Breast epithelium (tissue), 4 donors: ENCODE measurements at places on chromosomes 12 and 14. TPM values are rescaled to one million over a fixed set of nuclear protein-coding genes. Genes with fewer than 3 reads are reported as not detected.

The OVCH1 gene
- 0.33 TPM for total RNA-seq

The TCP11L2 gene
- total RNA-seq = 35.4 TPM

The HOXC4 gene
- 2.3 TPM for total RNA-seq

The KRT75 gene
- total RNA-seq = not detected

The AVPR1A gene
- total RNA-seq = 50.4 TPM

The RGS6 gene
- 9.2 TPM for total RNA-seq

The HOXC13 gene
- 0.98 TPM for total RNA-seq

The TRAFD1 gene
- 64.2 TPM for total RNA-seq

The SERPINA5 gene
- 4.3 TPM for total RNA-seq

DNA sequence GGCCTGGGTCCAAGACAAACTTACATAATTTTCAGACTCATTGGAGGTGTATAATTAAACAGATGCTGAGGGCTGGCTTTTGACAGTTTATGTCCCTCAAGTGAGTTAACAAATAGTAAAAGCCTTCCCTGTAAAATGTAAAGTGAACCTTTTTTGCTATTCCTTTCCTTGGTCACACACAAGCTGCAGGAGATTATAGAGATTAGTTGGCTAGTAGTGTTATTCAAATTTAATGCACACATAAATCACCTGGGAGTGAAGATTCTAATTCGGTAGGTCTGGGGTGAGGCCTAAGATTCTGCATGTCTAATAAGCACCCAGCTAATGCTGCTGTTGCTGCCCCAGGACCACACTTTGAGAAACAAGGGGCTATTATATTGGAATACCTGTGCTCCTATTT is 206.2 kb upstream of the SSTR1 start:
- no peaks in the 10 kb centered on the region for H3K27me3 ChIP-seq
- DNase-seq = no peak
- no peak overlapping the region for H3K4me3 ChIP-seq
- no peaks in the 10 kb centered on the region for H3K36me3 ChIP-seq
- no peak overlapping the region for H3K27ac ChIP-seq

- no peak for DNase-seq
- H3K4me1 ChIP-seq = peaks cover 12% of the 10 kb centered on the region
- H3K36me3 ChIP-seq = no peaks in the 10 kb centered on the region
Measured at GRCh38 chr12:124390442-124391097, 95.7 kb downstream of the RFLNA start.

GRCh38 chr12:47954467-47955045 is 8.8 kb upstream of the TMEM106C start:
- H3K27me3 ChIP-seq = no peaks in the 10 kb centered on the region
- DNase-seq = peak; percentile 2
- no peak overlapping the region for H3K27ac ChIP-seq
- H3K36me3 ChIP-seq = no peaks in the 10 kb centered on the region

DNA sequence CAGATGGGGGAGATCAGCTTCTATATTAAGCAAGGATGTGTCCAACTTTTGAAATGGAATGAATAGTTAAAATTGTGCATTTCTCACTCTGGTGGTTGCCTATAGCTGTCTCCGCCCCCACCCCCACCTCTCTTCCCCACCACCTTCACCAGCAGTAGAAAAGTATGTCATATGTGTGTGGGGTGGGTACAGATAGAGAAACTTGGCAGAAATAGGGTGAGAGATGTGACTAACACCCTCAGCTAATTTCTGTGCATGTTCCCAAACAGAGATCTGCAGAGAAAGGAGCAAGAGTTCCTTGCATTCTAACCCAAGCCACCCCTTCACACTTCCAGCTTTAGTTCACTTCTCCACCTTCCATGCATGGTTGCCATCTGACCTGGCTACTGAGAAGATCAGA is 980.1 kb downstream of the NRXN3 start:
- no peaks in the 10 kb centered on the region for H3K36me3 ChIP-seq
- no peak overlapping the region for H3K27ac ChIP-seq
- DNase-seq = no peak
- H3K27me3 ChIP-seq = no peaks in the 10 kb centered on the region

DNA sequence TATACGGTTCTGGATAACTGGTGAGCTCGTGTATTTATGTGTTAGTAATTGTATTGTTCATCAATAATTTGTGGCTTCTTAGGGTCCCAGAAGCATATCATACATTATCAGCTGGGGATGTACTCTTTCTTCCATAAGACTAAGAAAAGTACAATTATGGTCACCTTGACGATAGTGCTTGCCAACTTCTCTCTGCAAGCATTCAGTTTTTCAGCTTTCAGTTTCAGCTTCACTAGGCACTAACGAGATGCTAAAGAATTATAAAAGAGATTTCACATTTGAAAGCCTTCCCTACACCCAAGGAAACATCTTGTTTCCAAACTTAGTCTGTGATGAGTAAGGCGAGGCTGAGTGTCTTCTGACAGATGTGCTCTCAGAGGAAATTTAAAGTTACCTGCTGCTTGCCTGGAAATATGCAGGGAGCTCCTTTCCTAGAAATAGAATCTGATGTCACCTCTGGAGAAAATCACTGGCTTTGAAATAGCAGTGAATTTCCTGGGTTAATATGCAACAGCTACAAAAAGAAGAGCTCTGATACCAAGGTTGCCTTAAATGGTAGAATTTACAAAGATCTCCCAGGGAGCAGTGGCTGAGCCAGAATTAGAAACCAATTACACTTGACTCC is 1419.9 kb upstream of the TMEM132C start:
- H3K36me3 ChIP-seq = no peaks in the 10 kb centered on the region
- H3K27me3 ChIP-seq = no peaks in the 10 kb centered on the region
- no peak for DNase-seq
- H3K4me1 ChIP-seq = no peaks in the 10 kb centered on the region
- no peak overlapping the region for H3K27ac ChIP-seq

- no peak for DNase-seq
- H3K4me1 ChIP-seq = no peaks in the 10 kb centered on the region
- no peak overlapping the region for H3K4me3 ChIP-seq
- H3K36me3 ChIP-seq = no peaks in the 10 kb centered on the region
- H3K27ac ChIP-seq = no peak overlapping the region
- no peaks in the 10 kb centered on the region for H3K27me3 ChIP-seq
Measured at GRCh38 chr14:54259821-54260220, 137.0 kb upstream of the CDKN3 start.

DNA sequence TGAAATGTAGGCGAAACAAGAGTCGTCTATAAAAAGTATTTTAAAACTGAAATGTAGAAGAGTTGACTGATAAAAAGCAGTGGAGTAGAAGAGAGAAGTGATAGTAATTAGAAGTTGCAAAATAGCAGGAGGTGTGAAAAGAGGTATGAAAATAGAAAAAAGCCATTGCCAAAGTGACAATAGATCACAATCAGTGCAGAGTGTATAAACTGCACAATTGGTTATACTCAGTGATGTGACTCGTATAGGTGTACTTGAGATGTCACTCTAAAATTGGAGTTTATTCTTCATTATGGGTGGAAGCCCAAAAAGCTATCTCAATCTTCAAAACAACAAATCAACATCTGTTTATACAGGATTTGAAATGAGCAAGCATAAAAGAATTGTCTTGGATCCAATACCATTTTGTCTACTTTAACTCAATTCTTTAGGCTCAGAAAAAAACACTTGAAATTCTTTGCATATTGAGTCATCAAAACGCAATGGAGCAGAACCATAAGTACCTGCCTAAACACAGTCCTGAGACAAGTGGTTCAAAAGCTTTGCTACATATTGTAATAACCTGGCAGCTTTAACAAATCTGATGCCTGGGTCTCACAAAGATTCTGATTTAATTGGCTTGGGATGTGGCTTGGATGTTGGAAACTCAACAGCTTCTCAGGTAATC is 8.8 kb downstream of the IKBIP start:
- H3K4me1 ChIP-seq = no peaks in the 10 kb centered on the region
- no peak overlapping the region for H3K27ac ChIP-seq
- H3K36me3 ChIP-seq = no peaks in the 10 kb centered on the region

- H3K27me3 ChIP-seq = no peaks in the 10 kb centered on the region
- H3K27ac ChIP-seq = no peak overlapping the region
- DNase-seq = no peak
- no peaks in the 10 kb centered on the region for H3K36me3 ChIP-seq
- no peaks in the 10 kb centered on the region for H3K4me1 ChIP-seq
- H3K4me3 ChIP-seq = no peak overlapping the region
Measured at GRCh38 chr12:42091769-42092168, 52.9 kb downstream of the GXYLT1 start.

- H3K27ac ChIP-seq = no peak overlapping the region
- no peaks in the 10 kb centered on the region for H3K36me3 ChIP-seq
- no peaks in the 10 kb centered on the region for H3K27me3 ChIP-seq
- H3K4me3 ChIP-seq = no peak overlapping the region
- DNase-seq = no peak
Measured at GRCh38 chr12:57367121-57367520, 63.7 kb downstream of the R3HDM2 start.

DNA sequence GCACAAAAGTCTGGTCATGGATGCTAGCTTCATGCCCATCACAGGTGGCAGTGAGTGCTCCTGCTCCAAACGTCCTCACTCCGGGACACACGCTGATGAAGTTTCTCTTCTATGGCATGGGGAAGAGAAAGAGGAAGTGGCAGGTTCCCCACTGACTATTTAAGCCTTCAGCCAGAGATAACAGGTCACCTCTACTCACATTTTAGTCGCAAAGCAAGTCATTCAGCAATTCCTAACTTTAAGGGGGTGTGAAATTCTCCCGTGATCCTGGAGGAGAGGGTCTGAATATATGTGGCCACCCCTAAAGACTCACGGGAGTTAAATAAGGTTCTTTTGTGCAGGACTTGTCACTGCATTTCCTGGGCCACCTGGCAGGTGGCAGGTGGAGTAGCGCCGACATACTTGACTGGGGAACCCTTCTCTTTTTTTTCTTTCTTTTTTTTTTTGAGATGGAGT is 18.8 kb upstream of the RCOR1 start:
- no peaks in the 10 kb centered on the region for H3K36me3 ChIP-seq
- H3K4me3 ChIP-seq = no peak overlapping the region
- no peaks in the 10 kb centered on the region for H3K4me1 ChIP-seq
- no peak overlapping the region for H3K27ac ChIP-seq
- DNase-seq = no peak

DNA sequence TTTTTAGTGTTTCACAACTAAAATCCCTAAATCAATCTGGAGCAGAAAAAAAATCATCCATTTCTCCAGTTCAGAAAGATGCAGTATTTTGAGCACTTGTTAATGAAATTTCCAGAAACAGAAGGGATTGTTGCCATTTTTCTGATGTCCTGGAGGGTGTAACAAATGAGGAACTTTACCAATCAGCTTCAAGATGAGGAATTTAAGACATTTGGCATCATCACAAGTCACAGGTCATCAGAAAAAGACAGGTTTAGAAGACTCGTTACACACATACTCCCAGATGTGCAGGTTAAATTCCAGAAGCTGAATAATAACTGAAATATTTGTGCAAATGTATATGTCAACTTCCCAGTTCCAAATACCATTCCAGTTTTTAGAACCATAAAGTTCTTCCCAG is 482 bp upstream of the PSMC1 start:
- peak overlapping the region; percentile 84 for H3K27ac ChIP-seq
- no peak for DNase-seq
- H3K27me3 ChIP-seq = peaks cover 7% of the 10 kb centered on the region
- H3K4me3 ChIP-seq = peak overlapping the region; percentile 95

GRCh38 chr12:101670007-101670671 is 27.3 kb upstream of the CHPT1 start:
- no peak overlapping the region for H3K27ac ChIP-seq
- H3K27me3 ChIP-seq = no peaks in the 10 kb centered on the region
- H3K4me3 ChIP-seq = no peak overlapping the region
- H3K4me1 ChIP-seq = no peaks in the 10 kb centered on the region
- DNase-seq = no peak
- H3K36me3 ChIP-seq = no peaks in the 10 kb centered on the region

- H3K4me1 ChIP-seq = no peaks in the 10 kb centered on the region
- no peak overlapping the region for H3K4me3 ChIP-seq
- H3K27ac ChIP-seq = no peak overlapping the region
- H3K36me3 ChIP-seq = no peaks in the 10 kb centered on the region
Measured at GRCh38 chr14:74846968-74847665, 28.8 kb downstream of the PROX2 start.

DNA sequence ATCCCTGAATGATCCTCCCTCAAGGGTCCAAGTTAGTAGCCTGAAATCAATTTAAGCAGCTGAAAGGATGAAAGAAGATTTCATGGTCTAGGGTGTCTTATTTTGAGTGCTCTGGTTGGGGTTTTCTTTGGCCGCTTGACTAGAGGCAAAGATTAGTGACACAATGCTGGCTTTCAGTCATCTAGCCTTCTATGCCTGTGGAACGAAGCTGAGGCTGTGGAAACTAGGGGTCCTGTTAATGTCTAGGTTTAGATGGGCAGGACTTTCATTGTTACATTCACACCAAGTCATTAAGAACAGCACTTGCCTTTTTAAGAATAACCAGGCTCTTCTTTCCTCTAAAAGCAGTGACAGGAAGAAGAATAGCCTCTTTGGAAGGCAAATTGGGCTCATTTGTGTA is 253.8 kb upstream of the E2F7 start:
- H3K27me3 ChIP-seq = no peaks in the 10 kb centered on the region
- H3K27ac ChIP-seq = no peak overlapping the region
- no peak for DNase-seq
- no peaks in the 10 kb centered on the region for H3K36me3 ChIP-seq

- H3K4me3 ChIP-seq = no peak overlapping the region
- no peaks in the 10 kb centered on the region for H3K27me3 ChIP-seq
- no peak for DNase-seq
- H3K27ac ChIP-seq = no peak overlapping the region
- no peaks in the 10 kb centered on the region for H3K4me1 ChIP-seq
- H3K36me3 ChIP-seq = peaks cover 4% of the 10 kb centered on the region
Measured at GRCh38 chr14:50156111-50156510, 39.7 kb upstream of the VCPKMT start.

DNA sequence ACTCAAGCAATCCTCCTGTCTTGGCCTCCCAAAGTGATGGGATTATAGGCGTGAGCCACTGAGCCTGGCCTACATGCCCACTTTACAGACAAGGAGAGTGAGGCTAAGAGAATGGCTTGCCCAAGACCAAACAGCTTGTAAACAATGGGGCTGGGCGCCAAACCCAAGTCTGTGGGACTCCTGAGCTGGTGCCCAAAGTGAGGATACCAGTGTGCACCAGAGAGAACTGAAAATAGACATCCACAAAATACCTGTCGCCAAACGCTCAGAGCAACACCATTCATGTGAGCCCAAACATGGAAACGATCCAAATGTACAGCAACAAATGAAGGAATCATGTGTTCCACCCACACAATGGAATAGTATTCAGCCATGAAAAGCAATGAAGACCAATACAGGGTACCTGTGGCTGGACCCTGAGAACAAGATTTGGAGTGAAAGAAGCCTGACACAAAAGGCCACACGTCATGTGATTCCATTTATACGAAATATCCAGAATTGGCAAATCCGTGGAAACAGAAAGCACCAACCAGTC is 38.2 kb downstream of the CCNK start:
- H3K4me3 ChIP-seq = no peak overlapping the region
- DNase-seq = no peak
- H3K36me3 ChIP-seq = no peaks in the 10 kb centered on the region
- no peak overlapping the region for H3K27ac ChIP-seq

- peak overlapping the region; percentile 75 for H3K27ac ChIP-seq
- no peaks in the 10 kb centered on the region for H3K27me3 ChIP-seq
- no peaks in the 10 kb centered on the region for H3K36me3 ChIP-seq
- no peak overlapping the region for H3K4me3 ChIP-seq
Measured at GRCh38 chr12:76274420-76275083, 73.7 kb downstream of the BBS10 start.
